DMS53 (cell line): ENCODE measurements at places on chromosomes 4 and X.

GRCh38 chr4:107243141-107243781 is 207.1 kb upstream of the DKK2 start:
- DNase-seq: no peak

GRCh38 chr4:3387943-3388361 is 53.8 kb upstream of the HGFAC start:
- no peak for DNase-seq

GRCh38 chr4:76639288-76639687 is 204.3 kb downstream of the SHROOM3 start:
- peak; percentile 61 for DNase-seq

GRCh38 chr4:14079601-14080000 is 452.1 kb upstream of the BOD1L1 start:
- DNase-seq: no peak

GRCh38 chr4:101981756-101982155 is 191.2 kb downstream of the BANK1 start:
- DNase-seq: peak; percentile 66
